ENCODE measurements at places on chromosomes 5 and 9. TPM values are rescaled to one million over a fixed set of nuclear protein-coding genes. Genes with fewer than 3 reads are reported as not detected.

GRCh38 chr5:35778259-35778769 is 78.4 kb upstream of the IL7R start:
- H3K4me3 ChIP-seq = no peak overlapping the region
- no peaks in the 10 kb centered on the region for H3K4me1 ChIP-seq
- no peaks in the 10 kb centered on the region for H3K27me3 ChIP-seq
- H3K36me3 ChIP-seq = no peaks in the 10 kb centered on the region
- H3K27ac ChIP-seq = no peak overlapping the region
- no peak for DNase-seq

- H3K27ac ChIP-seq = no peak overlapping the region
- 0 out of 2 replicates have a peak, but pooled peaks cover 7% of the 10 kb centered on the region for H3K4me1 ChIP-seq
- DNase-seq = no peak
- H3K4me3 ChIP-seq = no peak overlapping the region
- no peaks in the 10 kb centered on the region for H3K36me3 ChIP-seq
- H3K27me3 ChIP-seq = no peaks in the 10 kb centered on the region
Observed at GRCh38 chr9:130160862-130161470, 11.2 kb upstream of the NCS1 start.

- H3K4me1 ChIP-seq = peaks cover 3% of the 10 kb centered on the region
- no peaks in the 10 kb centered on the region for H3K27me3 ChIP-seq
- no peak for DNase-seq
- no peak overlapping the region for H3K4me3 ChIP-seq
Observed at GRCh38 chr9:87801013-87801412, 75.1 kb downstream of the CTSL start.

GRCh38 chr5:132840896-132841295 is 10.4 kb upstream of the SHROOM1 start:
- no peaks in the 10 kb centered on the region for H3K36me3 ChIP-seq
- H3K27ac ChIP-seq = no peak overlapping the region
- no peak overlapping the region for H3K4me3 ChIP-seq
- no peak for DNase-seq

GRCh38 chr5:100854591-100854990 is 48.5 kb downstream of the ST8SIA4 start:
- H3K4me3 ChIP-seq = no peak overlapping the region
- no peak overlapping the region for H3K27ac ChIP-seq
- DNase-seq = no peak
- H3K27me3 ChIP-seq = no peaks in the 10 kb centered on the region

GRCh38 chr9:78502566-78502965 is 205.6 kb downstream of the PSAT1 start:
- H3K4me1 ChIP-seq = no peaks in the 10 kb centered on the region
- H3K36me3 ChIP-seq = no peaks in the 10 kb centered on the region
- no peak overlapping the region for H3K27ac ChIP-seq
- no peaks in the 10 kb centered on the region for H3K27me3 ChIP-seq
- DNase-seq = no peak

DNA sequence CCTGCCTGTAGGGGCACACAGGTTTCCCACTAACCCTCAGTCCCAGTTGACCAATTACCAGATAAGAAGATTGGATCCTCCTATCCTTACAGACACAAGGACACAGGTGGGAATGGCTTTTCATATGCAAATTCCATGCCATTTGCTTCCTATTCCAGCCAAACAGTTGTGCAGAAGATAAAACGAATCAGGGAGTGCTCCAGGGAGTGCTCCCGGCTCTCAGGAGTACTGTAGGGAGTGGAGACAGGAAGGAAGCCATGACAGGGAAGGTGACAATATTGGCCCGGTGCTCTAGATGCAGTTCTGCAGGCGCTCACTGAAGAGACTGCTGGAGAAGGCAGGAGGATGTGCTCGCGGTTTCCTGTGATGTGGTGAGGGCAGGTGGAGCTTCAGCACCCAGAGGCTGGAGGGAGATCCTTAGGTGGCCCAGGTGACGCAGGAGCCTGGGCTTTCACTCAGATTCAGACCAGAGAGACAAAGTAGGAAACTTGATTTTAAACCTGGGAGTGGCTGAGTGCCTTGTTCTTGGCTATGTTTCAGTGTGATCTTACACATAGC is 260.0 kb downstream of the AUH start:
- no peak for DNase-seq
- H3K36me3 ChIP-seq = no peaks in the 10 kb centered on the region
- no peaks in the 10 kb centered on the region for H3K4me1 ChIP-seq
- no peaks in the 10 kb centered on the region for H3K27me3 ChIP-seq
- no peak overlapping the region for H3K4me3 ChIP-seq
- no peak overlapping the region for H3K27ac ChIP-seq

DNA sequence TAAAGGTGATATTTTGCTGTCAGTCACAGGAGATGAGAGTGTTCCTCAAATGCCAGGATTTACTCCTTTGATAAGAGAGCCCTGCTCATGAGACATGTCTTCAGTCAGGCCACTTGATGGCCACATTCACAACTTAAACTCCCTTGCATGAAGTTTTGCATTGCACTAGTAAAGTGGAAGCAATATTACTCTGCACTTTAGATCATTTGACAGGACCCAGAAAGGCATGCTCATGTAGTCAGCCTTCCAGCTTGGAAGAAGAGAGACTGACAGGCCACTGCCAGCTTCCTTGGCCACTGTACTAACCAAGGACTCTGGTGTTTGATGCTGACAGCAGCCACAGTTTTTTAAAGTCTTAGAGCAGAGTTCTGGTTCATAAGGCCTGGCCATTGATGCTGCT is 42.6 kb downstream of the NPR3 start:
- no peak overlapping the region for H3K27ac ChIP-seq
- H3K36me3 ChIP-seq = no peaks in the 10 kb centered on the region
- H3K27me3 ChIP-seq = no peaks in the 10 kb centered on the region
- no peak overlapping the region for H3K4me3 ChIP-seq

DNA sequence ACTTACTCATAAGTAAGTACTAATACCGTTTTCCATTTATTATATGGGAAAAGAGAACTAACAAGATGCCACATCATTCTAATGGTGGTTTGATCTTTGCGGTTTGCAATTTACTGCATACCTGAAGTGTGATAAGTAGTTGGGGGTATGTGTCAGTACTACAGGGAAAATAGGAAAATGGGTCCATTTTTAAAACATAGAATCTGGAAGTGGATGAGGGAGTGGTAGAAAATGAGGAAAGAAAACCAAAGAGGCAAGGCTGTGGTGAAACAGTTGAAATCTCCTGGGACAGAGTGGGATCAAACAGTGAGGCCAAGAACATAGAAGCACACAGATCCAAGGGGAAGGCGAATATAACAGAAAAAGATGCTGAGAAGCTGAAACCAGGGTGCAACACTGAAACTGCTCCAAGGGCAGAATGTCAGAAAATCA is 6.7 kb downstream of the ADAMTSL1 start:
- H3K4me3 ChIP-seq = no peak overlapping the region
- H3K36me3 ChIP-seq = no peaks in the 10 kb centered on the region
- no peak overlapping the region for H3K27ac ChIP-seq
- H3K27me3 ChIP-seq = no peaks in the 10 kb centered on the region
- no peak for DNase-seq

- H3K4me1 ChIP-seq = peaks cover 24% of the 10 kb centered on the region
- peak overlapping the region; percentile 96 for H3K4me3 ChIP-seq
- DNase-seq = no peak
- peak overlapping the region; percentile 93 for H3K27ac ChIP-seq
Observed at GRCh38 chr5:115544043-115544435, 536 bp downstream of the FEM1C start.

DNA sequence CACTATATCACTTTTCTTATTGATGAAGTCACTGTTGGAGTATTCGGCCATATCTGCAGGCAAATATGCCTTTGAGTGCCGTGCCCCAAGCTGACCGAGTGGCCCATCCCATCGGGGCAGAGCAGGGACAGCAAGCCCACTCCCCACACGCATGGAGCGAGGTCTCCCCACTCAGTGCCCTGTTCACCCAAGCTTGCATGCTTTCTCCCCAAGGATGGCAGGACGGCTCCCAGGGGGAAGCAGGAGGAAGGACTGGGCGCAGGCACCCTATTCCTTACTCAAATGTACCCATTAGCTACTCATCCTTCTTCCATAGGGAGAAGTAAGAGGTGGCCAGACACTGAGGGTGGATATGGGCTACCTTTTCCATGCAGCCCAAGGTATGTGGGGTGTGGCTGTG is 309.0 kb downstream of the IRX1 start:
- no peak overlapping the region for H3K27ac ChIP-seq
- no peaks in the 10 kb centered on the region for H3K27me3 ChIP-seq
- H3K4me1 ChIP-seq = no peaks in the 10 kb centered on the region

DNA sequence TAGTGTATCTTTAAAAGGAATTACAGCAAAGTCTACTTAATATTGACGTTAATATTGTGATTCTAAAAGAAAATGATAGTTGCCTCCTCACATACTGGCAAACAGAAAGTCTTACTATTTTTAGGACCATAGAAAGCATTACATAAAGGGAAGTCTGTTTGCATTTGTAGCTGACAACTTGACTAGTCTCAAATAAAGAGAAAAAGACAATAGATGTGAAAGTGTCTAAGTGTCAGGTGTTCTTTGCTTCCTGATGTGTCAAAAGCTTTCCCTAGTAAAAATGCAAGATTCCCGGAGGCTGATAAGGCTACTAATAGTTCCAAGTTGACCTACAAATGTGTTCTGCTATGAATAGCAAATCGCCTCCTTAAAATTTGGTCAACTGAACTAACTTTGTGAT is 259.7 kb downstream of the CDH10 start:
- no peaks in the 10 kb centered on the region for H3K27me3 ChIP-seq
- no peak overlapping the region for H3K27ac ChIP-seq
- no peaks in the 10 kb centered on the region for H3K36me3 ChIP-seq
- no peaks in the 10 kb centered on the region for H3K4me1 ChIP-seq
- H3K4me3 ChIP-seq = no peak overlapping the region
- DNase-seq = no peak

DNA sequence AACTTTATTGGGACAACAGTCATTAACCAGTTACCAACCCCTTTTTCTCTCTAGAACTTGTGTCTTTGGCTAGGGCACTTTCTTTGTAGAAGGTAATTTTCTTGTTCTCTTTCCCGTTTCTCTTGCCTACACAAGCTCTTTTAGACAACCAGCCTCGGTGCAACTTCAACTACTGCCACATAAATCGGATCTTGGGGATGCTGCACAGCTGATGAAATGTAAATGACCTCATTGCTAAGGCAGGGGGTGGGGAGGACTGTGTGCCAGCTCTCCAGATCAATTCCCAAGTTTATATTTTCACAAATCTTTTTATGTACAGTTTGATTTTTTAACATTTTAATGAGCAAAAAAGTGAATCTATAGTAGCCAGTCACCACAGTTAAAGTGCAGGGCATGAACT is 157.6 kb downstream of the DENND1A start:
- no peaks in the 10 kb centered on the region for H3K36me3 ChIP-seq
- no peak for DNase-seq
- H3K27ac ChIP-seq = no peak overlapping the region
- H3K27me3 ChIP-seq = no peaks in the 10 kb centered on the region
- 0 out of 2 replicates have a peak, but pooled peaks cover 5% of the 10 kb centered on the region for H3K4me1 ChIP-seq

- H3K36me3 ChIP-seq = no peaks in the 10 kb centered on the region
- H3K27me3 ChIP-seq = no peaks in the 10 kb centered on the region
- DNase-seq = peak; percentile 56
- H3K27ac ChIP-seq = no peak within 1 kb of the TSS
Observed at GRCh38 chr5:38258319-38259061, at the start of gene EGFLAM. TSS of gene EGFLAM (plus strand) at chr5:38258559. CDS start at chr5:38258755, 196 bp downstream.

- no peak overlapping the region for H3K27ac ChIP-seq
- H3K27me3 ChIP-seq = 0 out of 2 replicates have a peak, but pooled peaks cover 1% of the 10 kb centered on the region
- no peak overlapping the region for H3K4me3 ChIP-seq
- no peaks in the 10 kb centered on the region for H3K4me1 ChIP-seq
Observed at GRCh38 chr5:158246661-158247060, 387.7 kb upstream of the CLINT1 start.

GRCh38 chr5:80035839-80036238 is 691 bp downstream of the THBS4 start:
- no peaks in the 10 kb centered on the region for H3K4me1 ChIP-seq
- no peak for DNase-seq
- H3K27ac ChIP-seq = no peak overlapping the region
- H3K4me3 ChIP-seq = no peak overlapping the region
- H3K36me3 ChIP-seq = no peaks in the 10 kb centered on the region

DNA sequence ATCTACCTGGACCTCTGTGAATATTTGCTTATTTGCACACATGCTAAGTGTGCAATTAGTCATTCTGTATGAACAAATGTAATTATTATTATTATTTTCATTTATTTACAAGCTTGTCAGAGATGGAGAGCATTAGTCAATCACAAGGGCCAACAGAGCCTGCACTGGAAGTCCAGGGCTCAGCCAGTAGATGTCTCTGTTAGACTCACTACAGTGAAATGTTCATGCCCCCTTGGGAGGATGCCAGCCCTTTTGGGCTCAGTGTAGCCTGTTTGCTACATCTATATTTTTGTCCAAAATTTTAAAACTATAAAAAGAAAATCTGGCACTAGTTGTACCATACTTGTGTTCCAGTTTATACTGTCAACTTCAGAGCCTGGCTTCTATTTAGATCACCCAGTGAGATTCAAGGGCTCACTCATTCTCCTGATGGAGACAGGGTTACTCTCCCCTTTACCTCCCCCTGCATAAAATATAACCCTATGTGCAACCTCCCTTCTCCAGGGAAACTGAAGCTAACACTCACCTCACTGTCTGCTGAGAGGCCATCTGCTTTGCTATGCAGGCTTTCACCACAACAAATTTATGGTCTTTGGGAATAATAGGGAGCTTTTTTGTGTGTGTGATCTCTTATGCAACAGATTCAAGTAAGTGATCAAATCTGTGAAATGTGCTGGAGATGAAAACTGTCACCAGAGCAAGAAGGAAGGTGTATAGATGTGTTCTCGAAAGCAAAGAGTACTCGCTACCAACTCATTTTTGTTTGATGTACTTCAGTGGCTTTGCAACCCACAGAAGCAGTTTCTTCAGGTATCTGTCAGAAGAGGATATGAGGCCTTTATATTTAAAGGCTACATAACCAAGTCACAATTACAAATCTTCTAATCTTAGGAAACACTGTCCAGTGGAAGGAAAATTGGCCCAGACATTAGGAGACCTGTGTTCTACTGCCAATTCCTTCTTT is 99.9 kb upstream of the TLE4 start:
- H3K27ac ChIP-seq = no peak overlapping the region
- H3K27me3 ChIP-seq = no peaks in the 10 kb centered on the region
- H3K36me3 ChIP-seq = no peaks in the 10 kb centered on the region
- DNase-seq = no peak

The ZSWIM6 gene
- 10.7 TPM for total RNA-seq

The ACOT12 gene
- 1.4 TPM for total RNA-seq

The TPM2 gene
- 26.5 TPM for total RNA-seq

The TEX48 gene
- not detected for total RNA-seq

The INSYN2B gene
- not detected for total RNA-seq

The RASEF gene
- total RNA-seq = 0.39 TPM

The IL5 gene
- not detected for total RNA-seq

The NUTM2G gene
- total RNA-seq = not detected

The PCDHB2 gene
- 0.21 TPM for total RNA-seq

The ADAMTSL2 gene
- total RNA-seq = 0.68 TPM

The MORN5 gene
- total RNA-seq = not detected
